HCT116 (cell line): ENCODE measurements at places on chromosomes 2 and 18. TPM values are rescaled to one million over a fixed set of nuclear protein-coding genes. Genes with fewer than 3 reads are reported as not detected.

DNA sequence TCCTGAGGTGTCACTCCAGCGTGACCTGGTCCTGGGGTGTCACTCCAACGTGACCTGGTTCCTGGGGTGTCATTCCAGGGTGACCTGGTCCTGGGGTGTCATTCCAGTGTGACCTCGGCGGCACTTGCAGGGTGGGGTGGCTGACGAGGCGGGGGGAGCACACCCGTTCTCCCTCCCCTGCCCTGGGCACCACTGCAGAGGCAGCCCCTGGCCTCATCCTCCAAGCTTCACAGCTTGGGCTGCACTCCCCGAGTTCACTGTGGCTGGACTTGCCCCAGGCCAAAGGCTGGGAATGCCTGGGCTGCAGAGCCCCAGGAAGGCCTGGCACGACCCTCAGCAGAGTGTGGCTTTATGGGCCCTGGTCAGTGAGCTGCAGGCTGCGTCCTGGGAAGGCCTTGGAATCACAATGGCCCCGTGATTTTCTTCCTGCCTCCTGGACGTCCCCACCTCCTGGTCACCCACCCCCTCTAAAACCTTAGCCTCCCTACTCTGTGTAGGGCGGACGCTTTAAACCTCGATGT lies 88.3 kb downstream of the NFATC1 start:
- no peak for DNase-seq

- no peak for DNase-seq
These were observed 22.3 kb downstream of the PXDN start for GRCh38 chr2:1721706-1722646.

The IL36G gene
- not detected for total RNA-seq

DNA sequence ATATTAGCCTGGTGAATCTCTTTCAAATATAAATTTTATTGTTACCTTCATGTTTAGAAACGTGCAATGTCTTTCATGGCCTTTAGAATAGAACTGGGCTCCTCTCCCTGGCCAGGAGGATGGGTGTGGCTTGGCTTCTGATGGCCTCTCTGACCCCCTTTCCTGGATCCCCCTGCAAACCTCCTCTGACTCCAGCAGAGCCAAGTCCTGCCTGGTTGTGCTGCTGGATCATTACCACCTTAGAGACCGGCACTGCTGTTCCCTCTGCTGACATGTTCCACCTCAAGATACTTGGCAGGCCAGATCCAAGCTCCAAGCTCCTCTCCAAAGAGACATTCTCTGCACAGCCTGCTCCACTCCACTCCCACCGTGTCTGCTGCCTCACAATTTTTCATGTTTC lies 823.8 kb upstream of the HS6ST1 start:
- no peak for DNase-seq
